Activated CD4-positive, alpha-beta T cell treated with anti-CD3 and anti-CD28 coated beads, Interleukin-2, amount 50 U/mL, for 16 hours (primary cell): ENCODE measurements at places on chromosomes 5 and 9.

DNA sequence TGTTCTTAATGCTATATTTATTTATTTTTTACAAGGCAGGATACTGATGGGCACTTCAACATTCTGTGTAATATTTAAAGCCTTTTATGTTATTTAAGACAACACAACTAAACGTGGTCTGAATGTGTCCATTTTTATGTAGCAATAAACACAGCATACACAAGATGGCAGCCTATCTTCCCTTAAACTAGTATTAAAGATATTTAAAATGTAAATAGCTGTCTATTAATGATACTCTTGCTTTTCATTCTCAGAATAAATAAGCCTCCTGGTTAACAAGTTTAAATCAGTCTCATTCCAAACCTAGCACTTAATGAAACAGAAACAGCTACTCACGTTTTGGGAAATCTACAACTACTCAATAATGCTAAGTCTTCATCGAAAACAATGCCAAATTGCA is 315.7 kb downstream of the MCTP1 start:
- no peak for DNase-seq

DNA sequence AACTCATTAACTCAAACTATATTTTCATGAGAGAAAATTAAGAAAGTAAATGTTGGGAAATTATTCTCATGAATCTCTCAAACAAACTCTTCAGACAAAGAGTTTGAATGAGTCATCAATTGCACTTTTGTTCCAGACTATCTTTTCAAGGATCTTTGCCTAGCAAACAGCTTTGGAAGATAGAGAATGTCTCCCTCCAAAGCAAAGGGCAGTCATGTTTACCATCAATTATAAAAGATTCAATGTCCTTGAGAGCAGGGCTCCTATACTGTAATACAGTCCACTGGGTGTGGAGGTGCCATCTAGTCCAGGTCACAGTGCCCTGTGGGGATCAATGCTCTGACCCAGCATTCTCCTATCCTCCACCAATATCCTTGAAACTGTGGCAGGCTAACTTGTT is 1429.3 kb downstream of the EFNA5 start:
- no peak for DNase-seq

DNA sequence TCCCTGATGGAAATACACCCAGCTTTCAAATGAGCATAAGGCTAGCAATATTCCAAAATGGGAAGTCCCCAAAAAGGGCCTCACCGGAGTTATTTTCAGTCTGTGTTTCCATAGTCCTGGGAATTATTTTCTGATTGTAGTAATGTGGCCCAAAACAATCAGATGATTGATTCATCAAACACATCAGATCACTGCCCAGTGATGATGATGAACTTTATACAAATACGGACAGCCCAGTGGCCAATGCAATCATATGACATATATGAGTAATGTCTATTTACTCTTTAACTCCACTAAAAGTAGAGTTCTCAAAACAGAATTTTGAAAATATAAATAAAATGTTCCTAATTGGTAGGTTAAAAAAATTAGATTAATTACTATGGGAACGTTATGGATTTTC is 467.8 kb downstream of the ZNF608 start:
- no peak for DNase-seq

DNA sequence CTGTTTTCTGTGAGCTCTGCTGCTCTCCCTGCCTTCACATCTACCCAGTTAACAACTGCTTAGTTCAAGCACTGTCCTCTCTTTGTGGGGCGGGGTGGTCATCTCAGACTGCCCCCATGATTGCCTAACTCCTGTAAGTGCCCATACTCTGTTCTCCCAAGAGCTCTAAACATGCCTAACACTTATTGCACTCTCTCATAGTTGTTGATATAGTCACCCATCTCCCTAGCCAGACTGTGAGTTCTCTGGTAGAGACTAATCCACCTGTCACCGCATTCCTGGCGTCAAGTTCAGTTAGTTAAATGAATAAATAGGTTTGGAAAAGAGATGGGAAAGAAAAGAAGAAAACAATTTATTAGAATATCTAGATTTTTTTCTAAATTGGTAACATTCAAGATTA is 18.3 kb upstream of the MUSK start:
- DNase-seq, result no peak

DNA sequence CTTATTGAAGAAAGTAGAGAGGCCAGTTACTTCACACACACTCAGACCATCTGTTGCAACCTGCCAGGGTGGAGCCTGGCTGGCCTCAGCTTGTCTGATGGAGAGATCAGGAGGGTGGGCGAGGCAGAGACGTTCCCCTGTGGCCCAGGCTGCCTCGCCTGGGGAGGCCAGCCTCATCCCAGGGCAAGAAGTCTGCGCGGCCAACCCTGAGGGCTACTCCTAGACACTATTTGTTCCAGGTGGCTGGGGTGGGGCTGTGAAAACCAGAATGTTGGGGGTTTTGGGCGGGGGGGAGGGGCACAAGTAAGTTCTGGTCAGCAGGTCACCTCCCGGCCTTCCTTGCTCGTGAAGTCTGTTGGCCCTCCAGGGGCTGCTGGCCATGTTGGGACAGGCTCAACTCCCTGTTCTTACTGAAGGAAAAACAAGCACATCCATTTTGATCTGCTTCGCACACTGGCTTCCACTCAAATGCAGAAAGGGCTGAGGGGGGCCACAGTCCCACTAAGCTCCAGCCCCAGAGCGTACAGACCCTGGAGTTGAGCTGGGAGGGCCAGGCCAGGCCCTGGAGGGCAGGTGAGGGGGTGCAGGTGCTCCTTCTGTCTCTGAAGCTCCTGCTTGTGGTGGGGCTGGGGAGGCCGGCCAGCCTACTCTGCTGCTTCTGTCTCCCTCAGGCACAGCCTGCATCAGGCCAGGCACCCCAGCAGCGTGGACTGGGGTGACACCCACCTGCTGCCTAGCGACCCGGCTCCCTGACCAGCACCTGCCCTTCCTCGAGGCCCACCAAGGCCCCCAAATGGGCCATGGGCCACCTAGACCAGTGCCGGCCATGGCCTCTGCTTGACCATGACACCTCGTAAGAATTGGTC is 46.6 kb downstream of the SECISBP2 start:
- no peak for DNase-seq

- no peak for DNase-seq
These were observed 14.8 kb upstream of the SLC25A51 start for GRCh38 chr9:37918665-37919170.

- DNase-seq, result no peak
These were observed 31.4 kb downstream of the SLC12A7 start for GRCh38 chr5:1080432-1080831.

GRCh38 chr9:17462869-17463464 is 115.9 kb upstream of the SH3GL2 start:
- peak; percentile 20 for DNase-seq

- no peak for DNase-seq
These were observed 164.6 kb downstream of the CARTPT start for GRCh38 chr5:71883742-71884103.

GRCh38 chr5:132663771-132664695 is 6.1 kb downstream of the IL13 start:
- DNase-seq, result peak; percentile 60

- DNase-seq, result no peak
These were observed 428.3 kb downstream of the GADD45G start for GRCh38 chr9:90033028-90033650.

GRCh38 chr5:115815693-115816225 is 700 bp downstream of the CDO1 start:
- no peak for DNase-seq

GRCh38 chr5:66546541-66546940 is 49.7 kb upstream of the MAST4 start:
- no peak for DNase-seq

DNA sequence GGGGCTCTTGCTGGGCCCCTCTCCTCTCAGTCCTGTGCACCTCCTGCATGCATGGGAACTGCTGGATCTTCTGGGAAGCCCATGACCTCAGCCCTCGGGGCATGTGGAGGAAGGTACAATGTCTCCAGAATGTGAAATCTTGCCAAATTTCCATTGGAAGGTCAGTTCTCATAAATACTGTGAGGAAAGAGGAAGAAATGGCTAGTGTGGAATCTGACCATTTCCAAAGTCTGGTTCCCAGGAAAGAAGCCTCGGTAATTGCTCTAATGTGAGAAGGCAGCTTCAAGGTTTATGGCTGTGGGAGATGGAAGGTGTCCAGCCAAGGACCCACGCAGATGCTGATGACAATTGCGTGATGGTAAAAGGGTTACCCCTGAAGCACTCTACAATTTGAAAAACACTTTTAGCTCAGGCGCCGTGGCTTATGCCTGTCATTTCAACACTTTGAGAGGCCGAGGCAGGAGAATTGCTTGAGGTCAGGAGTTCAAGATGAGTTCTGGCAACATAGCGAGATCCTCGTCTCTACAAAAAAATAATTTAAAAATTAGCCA is 8.1 kb upstream of the IL17B start:
- no peak for DNase-seq

DNA sequence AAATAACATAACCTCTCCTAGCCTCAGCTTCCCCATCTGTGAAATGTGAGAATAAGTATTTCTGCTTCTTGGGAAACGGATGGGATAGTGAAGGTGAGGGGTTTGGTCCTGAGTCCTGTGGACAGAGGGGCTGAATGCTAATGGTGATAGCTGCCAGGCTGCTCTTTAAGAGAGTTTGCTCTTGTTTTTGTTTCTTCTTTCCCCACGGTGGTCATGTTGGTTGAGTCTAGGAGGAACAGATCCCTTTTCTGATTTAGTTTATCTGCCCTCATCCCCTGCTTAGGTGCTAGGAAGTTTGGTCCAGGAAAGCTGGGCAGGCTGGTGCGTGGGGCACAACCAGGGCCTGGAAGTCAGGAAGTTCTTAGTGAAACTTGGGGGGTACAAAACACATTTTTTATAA is 7.7 kb upstream of the PITX1 start:
- no peak for DNase-seq

GRCh38 chr5:14699159-14699558 is 34.6 kb downstream of the OTULIN start:
- no peak for DNase-seq

GRCh38 chr5:172493906-172494305 is 39.6 kb upstream of the SH3PXD2B start:
- DNase-seq, result no peak

GRCh38 chr5:175321927-175322532 is 122.0 kb downstream of the DRD1 start:
- peak; percentile 35 for DNase-seq

GRCh38 chr5:136892000-136892399 is 526.7 kb upstream of the TRPC7 start:
- DNase-seq, result no peak

DNA sequence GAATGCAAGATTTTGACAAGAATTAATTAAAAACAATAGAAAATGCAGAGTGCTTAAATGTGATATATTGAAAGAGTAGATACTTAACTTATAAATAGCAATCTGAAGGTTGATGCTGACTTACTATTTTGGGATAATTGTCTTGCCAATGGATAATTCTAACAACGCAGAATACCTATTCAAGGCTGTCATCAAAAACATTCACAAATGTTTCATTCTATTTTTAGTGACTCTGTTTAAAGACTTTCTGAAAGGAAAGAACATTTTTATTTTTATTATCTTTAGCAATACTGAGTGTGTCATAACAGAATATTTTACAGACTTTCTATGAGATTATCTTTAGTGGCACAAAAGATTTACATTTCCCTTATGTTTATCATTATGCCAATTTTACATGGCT is 38.1 kb downstream of the ANKRD55 start:
- no peak for DNase-seq

- DNase-seq, result no peak
These were observed 480.2 kb downstream of the CAAP1 start for GRCh38 chr9:26412446-26412845.

DNA sequence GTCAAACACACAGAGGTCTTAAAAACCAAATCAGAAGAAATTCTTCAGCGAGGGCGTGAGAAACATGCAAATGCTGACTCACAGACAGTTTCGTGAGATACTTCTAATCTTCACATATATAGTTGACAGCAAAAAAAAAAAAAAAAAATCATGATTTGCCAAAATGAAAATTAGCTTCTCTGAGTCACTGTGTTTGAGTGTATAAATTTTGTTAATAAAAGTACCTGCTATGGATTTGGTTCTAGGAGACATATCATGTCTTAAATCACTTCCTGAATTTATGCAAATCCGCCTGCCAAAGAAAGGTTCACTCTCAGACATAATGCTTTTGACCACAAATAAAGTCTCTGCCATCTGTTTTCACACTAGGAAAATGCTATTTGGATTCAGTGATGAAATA is 114.3 kb downstream of the SLC1A3 start:
- no peak for DNase-seq

- no peak for DNase-seq
These were observed 624.6 kb downstream of the BNC2 start for GRCh38 chr9:16245756-16246440.

DNA sequence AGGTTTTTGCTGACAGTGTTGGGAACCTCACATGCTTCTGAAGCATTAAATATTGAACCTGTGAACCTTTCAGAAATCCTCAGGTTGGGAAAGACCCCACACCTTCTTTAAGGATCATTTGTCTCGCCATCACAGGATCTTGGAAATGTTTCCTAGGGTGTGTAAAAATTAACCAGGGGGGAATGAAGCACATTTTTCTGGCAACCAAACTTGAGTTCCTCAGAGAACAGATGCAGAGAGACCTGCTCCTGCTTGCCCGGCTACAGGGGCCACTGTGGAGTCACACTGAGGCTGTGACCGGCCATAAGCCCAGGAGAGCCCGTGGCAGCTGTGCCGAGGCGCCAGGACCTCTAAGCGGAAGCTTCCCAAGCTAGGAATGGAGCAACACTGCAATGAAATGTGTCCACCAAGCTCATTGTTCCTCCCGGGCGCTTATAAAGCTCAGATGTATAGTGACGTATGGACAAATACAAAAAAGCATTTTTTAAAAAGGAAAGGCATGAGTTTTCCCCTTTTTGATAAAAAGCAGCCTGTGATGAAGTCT is 7.7 kb downstream of the CXCL14 start:
- no peak for DNase-seq

DNA sequence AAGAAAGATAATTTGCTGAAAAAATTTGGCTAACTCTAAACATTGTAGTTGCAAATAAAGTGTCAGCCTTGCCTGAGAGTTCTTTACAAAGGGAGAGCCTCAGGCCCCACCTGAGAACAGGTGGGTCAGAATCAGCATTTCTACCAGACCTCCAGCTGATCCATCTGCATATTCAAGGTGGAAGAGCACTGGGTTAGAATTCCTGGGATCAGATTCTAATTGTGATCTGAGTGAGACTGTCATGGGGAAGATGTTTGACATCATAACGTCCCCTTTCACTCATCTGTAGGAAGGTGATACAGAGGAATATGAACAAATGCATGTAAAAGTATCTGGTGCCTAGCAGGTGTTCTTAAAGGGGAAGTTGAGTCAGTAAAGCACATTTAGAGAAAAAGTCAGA is 54.6 kb downstream of the FBXL7 start:
- no peak for DNase-seq

- DNase-seq, result no peak
These were observed 12.9 kb upstream of the AJM1 start for GRCh38 chr9:136829412-136829811.

- no peak for DNase-seq
These were observed 19.9 kb upstream of the DOLPP1 start for GRCh38 chr9:129060991-129061390.
